K562 (cell line): ENCODE measurements at places on chromosomes 6 and 20.

DNA sequence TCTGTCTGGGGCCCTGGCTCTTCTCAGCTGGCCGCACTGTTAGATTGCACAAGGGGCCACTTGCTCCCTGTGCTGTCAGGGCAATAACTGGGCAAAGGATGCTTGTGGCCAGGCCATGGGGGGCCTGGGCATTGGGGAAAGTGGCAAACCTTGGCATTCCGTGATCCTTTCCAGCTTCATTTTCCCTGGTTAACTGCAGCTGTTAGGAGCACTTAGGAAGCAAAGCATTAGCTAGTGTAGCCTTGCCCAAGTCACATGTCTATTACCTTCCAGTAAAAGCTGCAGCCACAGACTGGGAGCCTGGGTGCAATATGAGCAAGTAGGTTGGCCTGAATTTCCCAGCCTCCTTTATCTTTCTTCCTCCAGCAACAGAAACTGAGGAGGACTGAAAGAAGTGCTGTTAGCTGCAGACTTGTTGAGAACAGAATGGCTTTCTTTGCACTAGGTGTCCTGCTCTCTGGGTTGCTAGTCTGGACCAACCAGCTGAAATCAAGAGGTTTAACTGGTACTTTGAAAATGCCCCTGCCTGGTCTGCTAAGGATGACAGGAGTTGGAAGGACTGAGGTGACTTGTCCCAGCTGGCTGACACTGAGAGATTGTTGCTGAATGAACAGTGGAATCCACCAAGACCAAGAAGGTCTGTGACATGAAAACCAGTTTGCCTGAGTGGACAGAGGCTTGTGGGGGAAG is 312.3 kb upstream of the SUPT3H start:
- DNase-seq: no peak

DNA sequence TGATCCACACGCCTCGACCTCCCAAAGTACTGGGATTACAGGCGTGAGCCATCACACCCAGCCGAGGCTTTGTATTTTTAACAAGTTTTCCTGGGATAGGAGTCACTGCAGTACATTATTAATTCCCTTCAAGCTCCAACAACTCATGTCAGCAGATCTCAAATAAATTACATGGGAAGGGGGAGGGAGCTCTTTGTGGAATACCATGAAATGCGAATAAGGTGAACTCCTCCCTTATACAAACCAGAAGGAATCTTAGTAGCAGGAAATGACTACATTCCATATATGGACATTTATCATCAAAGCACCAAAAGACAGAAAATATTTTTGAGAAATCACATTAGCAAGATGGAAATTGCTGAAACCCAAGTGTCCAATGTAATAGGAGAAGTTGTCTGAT is 2.9 kb downstream of the GSS start:
- no peak for DNase-seq

GRCh38 chr6:5378331-5378730 is 117.0 kb downstream of the FARS2 start:
- no peak for DNase-seq

DNA sequence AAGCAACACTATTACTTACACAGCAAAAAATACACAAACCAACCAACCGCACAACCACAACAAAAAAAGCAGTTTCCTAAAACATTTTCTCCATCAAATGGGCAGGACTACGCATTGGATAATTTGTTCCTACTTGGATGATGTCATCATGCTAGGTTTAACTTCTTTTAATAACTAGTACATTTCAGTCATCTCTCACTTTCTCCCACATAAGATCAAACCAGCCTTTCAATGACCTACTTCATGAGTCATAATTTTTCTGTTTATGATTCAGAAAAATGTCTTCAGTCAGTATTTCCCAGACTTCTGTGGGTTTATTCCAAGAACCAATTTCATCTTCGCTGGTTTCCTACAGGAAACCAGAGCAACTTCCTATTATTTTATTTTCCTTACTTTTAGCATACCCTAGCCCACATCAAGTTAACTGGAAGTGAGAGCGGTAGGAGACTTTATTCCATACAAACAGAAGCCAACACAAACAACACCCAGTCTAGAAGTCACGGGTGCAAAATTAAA is 134.2 kb downstream of the GMDS start:
- no peak for DNase-seq

DNA sequence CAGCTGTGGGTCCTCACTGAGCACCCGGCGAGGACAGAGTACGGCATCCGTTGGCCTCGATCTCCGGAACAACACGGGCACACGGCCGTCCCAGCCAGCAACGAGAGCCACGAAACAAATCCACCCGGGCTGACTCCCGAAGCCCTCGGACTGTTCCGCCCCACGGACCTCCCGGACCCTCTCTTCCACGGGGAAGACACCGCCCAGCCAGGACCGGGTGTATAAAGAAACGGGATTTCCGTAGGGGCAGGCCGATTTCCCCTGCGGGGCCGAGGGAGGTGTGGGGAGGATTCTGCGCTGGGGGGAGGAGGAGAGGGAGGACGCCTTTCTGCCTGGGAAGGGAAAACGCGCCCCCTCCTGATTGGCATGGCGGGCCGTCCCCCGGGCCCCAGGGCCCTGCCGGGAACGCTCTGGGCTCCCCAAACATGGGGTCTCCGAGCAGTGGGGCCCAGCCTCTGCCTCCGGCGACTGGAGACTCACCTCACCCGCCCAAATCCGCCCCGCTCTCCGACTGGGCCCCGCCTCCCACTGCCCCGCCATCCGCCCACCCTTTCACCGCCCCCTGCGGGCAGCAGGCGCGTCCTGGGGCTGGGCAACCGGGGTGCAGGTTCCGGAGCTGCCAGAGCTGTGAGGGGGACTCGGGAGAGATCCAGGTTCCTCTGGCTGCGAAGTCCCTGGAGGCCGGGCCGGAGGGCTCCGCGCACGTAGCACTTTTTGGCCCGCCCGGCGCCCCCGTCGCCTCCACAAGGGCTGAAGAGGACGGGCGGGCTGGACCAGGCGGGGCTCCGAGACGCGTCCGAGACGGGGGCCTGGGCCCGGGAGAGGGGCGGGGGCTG is 679 bp upstream of the PPDPF start:
- DNase-seq: peak; percentile 73

GRCh38 chr6:116764629-116764960 is 924 bp downstream of the FAM162B start:
- DNase-seq: no peak

GRCh38 chr6:135750081-135750480 is 101.4 kb upstream of the PDE7B start:
- DNase-seq: no peak

GRCh38 chr6:106629859-106630163 is 433 bp downstream of the QRSL1 start:
- DNase-seq: no peak

DNA sequence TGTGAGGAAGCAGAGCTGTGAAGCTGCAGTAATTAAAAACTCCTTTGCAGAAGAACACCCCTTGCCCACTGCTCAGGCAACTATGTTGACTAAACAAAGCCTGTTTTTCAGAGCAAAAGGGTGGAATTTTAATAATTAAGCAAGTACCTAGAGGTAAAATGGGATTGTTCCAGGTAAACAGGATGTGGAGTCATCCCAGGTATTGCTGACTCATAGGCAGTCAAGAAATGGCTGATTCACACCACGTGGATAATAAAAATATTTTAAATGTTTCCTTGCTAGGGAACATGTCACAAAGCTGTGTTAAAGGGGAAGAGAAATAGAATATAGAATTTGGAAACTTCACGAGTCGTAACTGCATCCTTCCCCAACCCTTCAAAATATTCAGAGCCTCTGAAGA is 491.8 kb downstream of the BTBD3 start:
- no peak for DNase-seq

- no peak for DNase-seq
Observed at GRCh38 chr6:123802351-123802696, 1.3 kb upstream of the NKAIN2 start.

GRCh38 chr6:45917439-45917838 is 98.2 kb downstream of the CLIC5 start:
- DNase-seq: no peak

GRCh38 chr6:108363889-108364313 is 69.0 kb downstream of the AFG1L start:
- peak; percentile 34 for DNase-seq

- DNase-seq: no peak
Observed at GRCh38 chr6:133456944-133457343, 215.8 kb downstream of the EYA4 start.

- no peak for DNase-seq
Observed at GRCh38 chr20:4234128-4234527, 218.8 kb upstream of the RNF24 start.

- no peak for DNase-seq
Observed at GRCh38 chr20:64083804-64084684, at the start of gene LKAAEAR1. LKAAEAR1 (minus strand) TSS chr20:64084398; CDS start chr20:64084219, 179 bp downstream.

- DNase-seq: peak; percentile 26
Observed at GRCh38 chr6:110944681-110945151, 13.8 kb upstream of the GTF3C6 start.

DNA sequence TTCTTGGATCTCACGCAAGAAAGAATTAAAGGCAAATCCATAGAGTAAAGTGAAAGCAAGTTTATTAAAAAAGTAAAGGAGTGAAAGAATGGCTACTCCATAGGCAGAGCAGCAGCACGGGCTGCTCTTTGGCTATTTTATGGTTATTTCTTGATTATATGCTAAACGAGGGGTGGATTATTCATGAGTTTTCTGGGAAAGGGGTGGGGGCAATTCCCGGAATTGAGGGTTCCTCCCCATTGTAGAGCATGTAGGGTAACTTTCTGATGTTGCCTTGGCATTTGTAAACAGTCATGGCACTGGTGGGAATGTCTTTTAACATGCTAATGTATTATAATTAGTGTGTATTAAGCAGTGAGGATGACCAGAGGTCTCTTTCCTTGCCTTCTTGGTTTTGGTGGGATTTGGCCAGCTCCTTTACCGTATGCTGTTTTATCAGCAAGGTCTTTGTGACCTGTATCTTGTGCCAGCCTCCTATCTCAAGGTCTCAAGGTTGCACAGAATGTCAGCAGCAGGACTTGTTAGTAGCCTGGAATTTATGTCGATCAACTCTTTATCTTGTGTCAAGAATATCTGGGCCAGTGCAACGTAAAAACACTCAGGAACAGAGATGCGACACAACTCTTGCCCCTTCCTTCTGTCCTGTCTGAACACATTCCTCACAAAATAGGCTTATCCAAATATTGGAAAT is 931.4 kb downstream of the QKI start:
- DNase-seq: no peak

- DNase-seq: no peak
Observed at GRCh38 chr6:149459761-149460160, 25.1 kb downstream of the ZC3H12D start.

- no peak for DNase-seq
Observed at GRCh38 chr20:50265245-50265946, 74.8 kb downstream of the CEBPB start.

GRCh38 chr6:137202078-137202477 is 17.1 kb downstream of the IFNGR1 start:
- DNase-seq: no peak

DNA sequence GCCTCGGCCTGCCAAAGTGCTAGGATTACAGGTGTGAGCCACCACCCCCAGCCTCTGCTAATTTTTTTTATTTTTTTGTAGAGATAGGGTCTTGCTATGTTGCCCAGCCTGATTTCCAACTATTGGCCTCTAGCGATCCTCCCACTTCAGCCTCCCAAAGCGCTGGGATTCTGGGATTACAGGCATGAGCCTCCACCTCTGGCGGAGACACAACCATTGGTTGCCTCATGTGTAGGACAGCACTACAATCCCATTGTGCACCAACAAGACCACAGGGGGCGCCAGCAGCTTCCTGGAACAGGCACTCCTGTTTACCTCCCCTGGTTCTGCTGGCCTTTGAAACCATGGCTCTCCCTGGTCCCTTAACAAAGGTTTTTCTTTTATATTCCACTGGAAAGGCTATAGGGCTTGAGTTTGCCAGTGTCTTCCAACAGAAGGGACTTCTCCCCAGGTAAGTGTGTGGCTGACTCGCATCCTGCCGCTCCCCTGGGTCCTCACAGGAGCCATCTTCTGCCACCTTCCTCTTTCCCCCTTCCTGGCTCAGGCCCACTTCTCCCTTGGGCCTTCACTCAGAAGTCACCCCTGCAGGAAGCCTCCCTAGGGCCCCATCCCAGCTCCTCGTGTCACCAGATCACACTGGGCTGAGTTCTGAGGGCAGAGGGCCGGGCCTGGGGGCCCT is 39.2 kb upstream of the TLDC2 start:
- DNase-seq: peak; percentile 75

DNA sequence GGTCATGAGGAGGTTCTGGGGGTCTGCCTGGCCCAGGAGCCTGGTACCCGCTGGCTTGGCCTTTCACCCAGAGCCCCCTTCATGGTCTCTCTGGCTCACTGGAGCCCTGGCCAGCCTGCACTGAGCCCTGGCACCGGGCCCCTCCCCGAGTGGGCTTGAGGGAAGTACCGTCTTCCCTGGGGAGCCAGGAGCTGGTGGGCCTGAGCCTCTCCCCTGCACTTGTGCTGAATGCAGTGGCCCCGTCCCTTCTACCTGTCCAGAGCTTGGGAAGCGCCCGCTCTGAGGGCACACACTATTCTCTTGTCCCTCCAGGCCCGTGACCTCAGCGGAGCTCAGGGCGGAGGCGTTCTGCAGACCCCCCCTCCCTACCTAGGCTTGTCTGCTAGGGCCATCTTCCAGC is 62.2 kb downstream of the TCP11 start:
- DNase-seq: no peak

- no peak for DNase-seq
Observed at GRCh38 chr6:64680446-64680845, 1026.6 kb downstream of the EYS start.

- DNase-seq: no peak
Observed at GRCh38 chr6:131226459-131227157, 91.3 kb downstream of the AKAP7 start.

- DNase-seq: no peak
Observed at GRCh38 chr6:73476723-73477122, 15.2 kb downstream of the MTO1 start.

DNA sequence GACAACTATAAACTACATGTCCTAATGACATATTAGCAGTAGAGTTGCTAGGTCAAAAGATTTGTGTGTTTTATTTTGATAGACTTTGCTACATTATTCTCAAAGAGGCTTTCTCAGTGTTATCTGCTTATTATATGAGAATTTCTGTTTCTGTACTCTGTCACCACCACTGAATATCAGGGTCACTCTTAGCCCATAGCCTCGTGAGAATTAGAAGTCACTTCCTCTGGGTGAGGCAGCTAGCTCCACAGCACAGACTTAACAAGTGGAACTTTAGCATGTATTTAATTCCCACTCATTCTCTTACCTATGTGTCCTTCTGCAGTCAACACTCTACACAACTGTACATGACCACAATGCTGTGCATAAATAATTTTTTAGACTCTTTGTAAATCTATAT is 6.7 kb downstream of the PHACTR2 start:
- DNase-seq: no peak

- DNase-seq: no peak
Observed at GRCh38 chr6:19413323-19413722, 423.8 kb upstream of the ID4 start.

DNA sequence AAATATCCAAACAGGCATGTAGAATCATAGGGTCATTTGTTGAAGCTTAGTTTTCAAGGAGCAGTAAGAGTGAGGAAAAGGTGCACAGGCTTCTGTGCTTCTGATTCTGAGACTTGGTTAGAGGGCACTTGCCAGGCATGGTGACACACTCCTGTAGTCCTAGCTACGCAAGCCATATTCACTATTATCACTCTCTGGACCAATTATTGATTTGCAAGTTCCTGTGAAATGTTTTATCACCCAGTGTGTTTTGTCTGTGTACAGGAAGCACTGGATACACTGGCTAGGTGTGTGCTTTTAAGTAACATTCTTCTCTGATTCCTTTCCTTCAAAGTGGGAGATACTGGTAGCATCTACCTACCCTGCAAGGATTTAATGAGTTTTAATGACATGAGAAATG is 76.3 kb downstream of the JARID2 start:
- no peak for DNase-seq
